ENCODE measurements at places on chromosomes 4 and X.

DNA sequence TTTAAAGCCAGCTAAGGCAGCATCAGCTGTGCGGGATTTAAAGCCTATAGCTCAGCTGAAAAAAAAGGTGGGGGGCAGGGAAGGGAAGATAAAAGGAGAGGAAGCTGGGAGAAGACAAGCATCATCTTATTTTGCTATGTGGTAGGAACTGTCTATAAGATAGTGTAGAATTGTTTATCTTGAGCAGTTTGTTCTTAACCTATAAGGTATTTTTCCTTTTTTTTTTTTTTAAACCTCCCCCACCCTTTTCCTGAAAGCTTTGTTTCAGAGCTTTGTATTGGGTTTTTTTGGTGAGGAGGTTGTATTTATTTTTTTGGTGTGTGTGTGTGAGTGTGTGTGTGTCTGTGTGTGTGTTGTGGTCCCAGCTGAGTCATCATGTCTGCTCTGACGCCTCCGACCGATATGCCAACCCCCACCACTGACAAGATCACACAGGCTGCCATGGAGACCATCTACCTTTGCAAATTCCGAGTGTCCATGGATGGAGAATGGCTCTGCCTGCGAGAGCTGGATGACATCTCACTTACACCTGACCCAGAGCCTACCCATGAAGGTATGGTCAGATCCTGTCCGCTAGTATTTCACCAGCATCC lies 531 bp downstream of the RUFY3 start:
- peak; percentile 83 for ATAC-seq

GRCh38 chr4:8912089-8912455 lies 40.4 kb upstream of the HMX1 start:
- no peak for ATAC-seq

GRCh38 chr4:60128888-60129287 lies 1071.2 kb upstream of the ADGRL3 start:
- ATAC-seq = no peak

GRCh38 chrX:12685541-12685940 lies 105.7 kb upstream of the PRPS2 start:
- ATAC-seq = no peak

DNA sequence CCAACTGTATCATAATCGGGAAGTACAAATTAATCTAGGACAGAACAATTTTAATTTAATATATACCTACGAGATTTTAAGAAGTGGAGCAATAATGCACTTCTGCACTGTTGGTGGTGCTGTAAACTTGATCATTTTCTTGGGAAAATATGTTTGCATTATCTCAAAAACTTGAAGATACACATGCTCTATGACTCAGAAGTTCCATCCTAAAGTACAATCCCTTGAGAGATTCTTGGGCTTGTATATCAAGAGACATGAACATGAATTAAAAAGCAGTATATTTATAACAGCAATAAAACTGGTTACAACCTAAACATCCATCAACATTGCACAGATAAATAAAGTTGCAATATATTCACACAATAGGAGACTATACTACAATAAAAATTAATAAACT lies 168.8 kb downstream of the CLCN4 start:
- no peak for ATAC-seq

DNA sequence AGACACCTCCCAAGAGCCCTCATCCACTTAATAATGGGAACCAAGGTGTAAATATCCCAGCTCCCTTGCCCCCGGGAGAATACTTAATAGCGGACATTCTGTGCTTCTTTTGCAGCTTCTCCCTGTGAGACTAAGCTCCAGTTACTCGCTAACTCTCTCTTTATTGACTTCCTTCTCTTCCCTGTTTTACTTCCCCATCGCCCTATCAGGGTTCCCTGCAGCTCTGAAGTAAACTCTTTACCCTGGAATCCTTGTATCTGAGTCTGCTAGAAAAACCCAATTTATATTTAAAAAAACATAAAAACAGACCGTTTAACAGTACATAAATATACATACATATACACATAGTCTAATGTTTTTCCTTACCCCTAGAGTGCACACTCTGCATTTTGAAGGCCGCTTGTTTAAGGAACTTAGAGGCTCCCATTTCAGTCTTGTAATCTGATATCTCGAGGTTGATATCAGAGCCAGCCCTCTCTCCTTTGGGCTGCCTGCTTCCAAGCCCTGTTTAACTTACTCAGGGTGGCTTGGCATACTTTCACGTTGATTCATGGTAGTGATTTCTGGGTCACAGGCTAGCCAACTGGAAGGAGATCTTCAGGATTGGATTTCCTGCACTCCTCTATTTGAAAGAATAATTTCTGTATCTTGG lies 177.4 kb upstream of the SCML1 start:
- no peak for ATAC-seq
